ENCODE measurements at places on chromosomes 7 and 10. TPM values are rescaled to one million over a fixed set of nuclear protein-coding genes. Genes with fewer than 3 reads are reported as not detected.

- DNase-seq: no peak
Measured at GRCh38 chr10:98577168-98577567, 130.4 kb upstream of the HPS1 start.

- no peak for DNase-seq
Measured at GRCh38 chr10:11050301-11051287, 32.9 kb downstream of the CELF2 start.

- DNase-seq: no peak
Measured at GRCh38 chr10:122551450-122551849, 9.1 kb upstream of the DMBT1 start.

GRCh38 chr10:95337423-95338160 lies 46.8 kb upstream of the PDLIM1 start:
- no peak for DNase-seq

The LIPM gene
- not detected for total RNA-seq

The IGFBP1 gene
- total RNA-seq: not detected
